ENCODE measurements at places on chromosomes 1 and 21. TPM values are rescaled to one million over a fixed set of nuclear protein-coding genes. Genes with fewer than 3 reads are reported as not detected.

TRABD2B gene
- 0.70 TPM for total RNA-seq

- no peak for DNase-seq
Measured at GRCh38 chr1:226821719-226822085, 48.7 kb upstream of the PSEN2 start.

DNA sequence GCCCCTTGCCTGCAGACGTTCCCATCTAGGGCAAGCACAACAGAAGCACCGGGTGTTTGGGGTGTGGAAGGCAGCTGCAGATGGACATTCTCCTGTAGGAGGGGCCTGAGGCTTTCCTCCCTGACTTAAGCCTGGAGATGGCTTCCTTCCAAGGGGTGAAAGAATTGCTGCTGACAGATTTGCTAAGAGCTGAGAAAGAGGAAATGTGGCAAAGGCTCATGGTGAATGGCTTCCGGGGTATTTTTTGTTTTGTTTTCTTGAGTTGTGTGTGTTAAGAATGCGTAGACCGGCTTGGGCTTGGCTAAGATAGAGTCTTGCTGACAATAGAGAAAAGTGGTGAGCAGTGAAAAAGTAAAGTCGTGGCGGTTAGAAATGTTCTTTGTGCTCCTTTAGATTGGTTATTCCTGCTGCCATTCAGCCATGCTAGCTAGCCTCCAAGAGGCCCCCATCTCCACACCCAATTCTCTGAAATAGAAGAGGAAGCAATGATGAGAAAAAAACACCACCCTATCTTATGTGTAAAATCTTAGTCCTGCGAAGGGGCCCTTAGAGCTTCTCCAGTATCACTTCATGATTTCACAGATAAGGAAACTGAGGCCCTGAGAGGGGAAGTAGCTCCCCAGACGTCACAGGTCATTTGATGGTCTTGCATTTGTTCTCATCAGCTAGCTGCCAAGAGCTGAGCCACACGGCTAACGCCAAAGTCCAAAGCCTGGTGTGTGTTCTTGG lies 36.9 kb downstream of the EIF2D start:
- DNase-seq = peak; percentile 32

AGTRAP gene
- total RNA-seq = 16.7 TPM

- DNase-seq = no peak
Measured at GRCh38 chr21:36545776-36546511, 66.0 kb upstream of the CLDN14 start.

GRCh38 chr1:162391790-162392563 lies 10.4 kb downstream of the C1orf226 start:
- DNase-seq = peak; percentile 34
